Occipital lobe (tissue), 3 donors: ENCODE measurements at places on chromosomes 5 and 9.

DNA sequence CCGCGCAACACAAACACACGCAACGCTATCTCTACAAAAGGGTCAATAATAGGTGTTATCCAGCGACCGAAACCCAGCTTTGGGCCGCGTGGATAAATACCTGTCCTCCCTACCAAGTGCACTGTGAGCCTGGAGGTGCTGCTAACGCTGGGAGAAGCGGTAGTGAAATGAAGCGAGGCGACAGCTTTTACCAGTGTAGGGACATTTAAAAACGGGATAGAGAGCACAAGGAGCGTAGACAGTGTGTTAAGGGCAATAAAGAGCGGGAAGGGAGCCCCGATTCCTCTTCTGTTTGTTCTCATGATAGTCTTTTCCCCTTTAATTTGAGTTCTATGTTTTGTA lies 421 bp upstream of the DEPDC1B start:
- DNase-seq, result no peak

DNA sequence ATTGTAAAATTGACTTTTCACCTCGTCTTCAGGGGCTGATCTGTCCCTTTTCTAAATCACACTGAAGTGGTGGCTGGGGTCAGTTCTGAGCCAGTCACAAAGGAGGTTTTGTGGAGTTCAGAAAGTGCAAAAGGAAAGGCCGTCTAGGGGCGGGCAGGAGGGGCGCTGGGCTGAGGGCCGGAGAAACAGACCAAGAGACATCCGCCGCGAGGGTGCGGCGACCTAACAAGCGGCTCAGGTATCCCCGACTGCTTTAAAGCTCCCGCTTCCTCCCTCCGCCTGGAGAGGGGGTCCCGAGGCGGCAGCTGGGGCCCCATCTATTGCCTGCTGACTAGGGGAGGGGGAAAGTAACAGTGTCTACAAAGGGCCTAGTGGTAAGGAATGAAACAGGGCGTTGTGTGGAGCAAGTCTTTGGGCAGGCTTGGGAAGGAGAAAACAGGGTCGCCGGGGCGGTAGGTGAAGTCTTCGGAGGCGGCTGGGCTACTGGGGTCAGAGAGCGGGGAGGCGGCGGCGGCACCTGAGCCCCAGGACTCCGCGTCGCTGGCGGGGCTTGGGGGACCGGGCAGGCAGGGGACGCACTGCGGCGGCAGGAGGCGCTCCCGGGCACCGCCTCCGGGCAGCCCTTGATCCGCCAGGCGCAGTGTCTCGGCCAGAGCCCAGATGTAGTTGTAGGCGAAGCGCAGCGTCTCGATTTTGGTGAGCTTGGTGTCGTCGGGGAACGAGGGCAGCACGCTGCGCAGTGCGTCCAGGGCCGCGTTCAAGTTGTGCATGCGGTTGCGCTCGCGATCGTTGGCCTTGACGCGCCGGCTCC lies 950 bp downstream of the NEUROG1 start:
- DNase-seq, result no peak

DNA sequence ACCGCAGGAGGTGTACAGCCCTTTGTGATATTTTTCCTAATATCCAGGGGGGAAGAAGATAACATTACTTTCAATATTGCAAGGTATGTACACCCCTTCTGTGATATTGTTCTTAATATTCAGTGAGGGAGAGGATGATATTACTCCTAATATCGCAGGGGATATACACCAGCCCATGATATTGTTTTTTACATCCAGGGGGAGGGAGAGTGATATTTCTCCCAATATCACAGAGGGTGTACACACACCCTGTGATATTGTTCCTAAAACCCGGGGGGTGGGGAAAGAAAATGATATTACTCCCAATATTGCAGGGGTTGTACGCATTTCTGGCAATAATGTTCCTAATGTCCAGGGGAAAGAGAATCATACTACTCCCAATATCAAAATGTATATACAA lies 58.0 kb upstream of the SLC25A48 start:
- DNase-seq, result no peak

- no peak for DNase-seq
Measured at GRCh38 chr5:33422191-33422590, 18.6 kb upstream of the TARS1 start.

DNA sequence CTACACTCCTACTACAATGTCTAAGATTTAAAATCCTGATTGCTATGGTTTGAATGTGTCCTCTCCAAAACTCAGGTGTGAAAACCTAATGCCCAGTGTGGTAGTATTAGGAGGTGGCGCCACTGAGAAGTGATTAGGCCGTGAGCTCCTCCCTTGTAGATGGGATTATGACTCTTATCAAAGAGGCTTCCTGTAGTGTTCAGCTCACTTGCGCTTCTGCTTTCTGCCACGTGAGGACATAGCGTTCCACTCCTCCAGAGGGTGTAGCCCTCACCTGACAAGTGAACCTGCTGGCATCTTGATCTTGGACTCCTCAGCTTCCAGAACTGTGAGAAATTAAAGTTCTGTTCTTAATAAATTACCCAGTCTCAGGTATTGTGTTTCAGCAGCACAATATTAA lies 33.0 kb upstream of the WHRN start:
- DNase-seq, result no peak

GRCh38 chr5:123107343-123108244 lies 18.6 kb downstream of the PRDM6 start:
- DNase-seq, result no peak

DNA sequence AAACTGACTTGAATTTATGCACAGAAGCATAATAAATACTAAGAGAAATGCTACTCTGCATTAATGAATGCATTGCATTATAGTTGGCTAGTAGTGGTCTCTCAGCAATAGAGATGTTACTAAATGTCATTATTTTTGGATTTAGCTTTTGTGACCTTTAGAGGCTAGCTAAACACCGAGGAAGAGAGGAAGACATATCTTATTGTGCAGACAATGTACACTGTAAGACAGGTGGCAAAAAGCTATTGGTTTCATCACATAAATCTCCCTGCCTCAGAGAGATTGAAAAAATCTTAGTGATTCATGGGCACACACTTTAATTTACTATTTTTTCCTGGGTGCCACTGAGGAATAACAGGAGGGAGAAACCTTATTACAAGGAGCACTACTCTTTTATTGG lies 435.9 kb downstream of the TMEM232 start:
- DNase-seq, result no peak

- no peak for DNase-seq
Measured at GRCh38 chr5:1479581-1480188, 34.4 kb upstream of the SLC6A3 start.

GRCh38 chr9:73349476-73349875 lies 197.8 kb downstream of the ANXA1 start:
- DNase-seq, result no peak

GRCh38 chr9:70093944-70094343 lies 50.3 kb downstream of the MAMDC2 start:
- no peak for DNase-seq

GRCh38 chr9:130275156-130275555 lies 9.6 kb downstream of the HMCN2 start:
- DNase-seq, result no peak

GRCh38 chr5:3194684-3195083 lies 400.9 kb upstream of the IRX1 start:
- DNase-seq, result no peak

DNA sequence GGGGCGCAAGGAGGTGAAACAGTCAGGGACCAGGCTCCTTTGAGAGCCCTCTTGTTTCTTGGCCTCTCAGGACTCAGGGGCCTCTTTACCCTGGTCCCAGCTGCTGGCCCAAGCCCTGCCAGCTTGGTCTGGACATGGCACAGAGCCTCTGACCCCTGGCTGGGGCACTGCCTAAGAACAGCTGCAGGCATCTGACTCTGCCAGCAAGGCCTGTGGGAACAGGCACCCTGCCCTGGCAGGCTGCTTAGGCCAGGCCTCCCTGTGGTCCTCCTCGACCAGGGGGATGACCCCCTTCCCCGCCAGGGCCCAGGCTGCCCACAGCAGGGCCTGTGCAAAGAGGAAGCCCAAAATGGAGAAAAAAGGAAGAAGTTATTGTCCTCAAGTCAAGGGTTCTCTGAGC lies 25.5 kb downstream of the OLFML2A start:
- DNase-seq, result no peak

- DNase-seq, result no peak
Measured at GRCh38 chr5:6632324-6632887, 438 bp downstream of the NSUN2 start.

- DNase-seq, result no peak
Measured at GRCh38 chr5:36878392-36879082, 2.0 kb downstream of the NIPBL start.

DNA sequence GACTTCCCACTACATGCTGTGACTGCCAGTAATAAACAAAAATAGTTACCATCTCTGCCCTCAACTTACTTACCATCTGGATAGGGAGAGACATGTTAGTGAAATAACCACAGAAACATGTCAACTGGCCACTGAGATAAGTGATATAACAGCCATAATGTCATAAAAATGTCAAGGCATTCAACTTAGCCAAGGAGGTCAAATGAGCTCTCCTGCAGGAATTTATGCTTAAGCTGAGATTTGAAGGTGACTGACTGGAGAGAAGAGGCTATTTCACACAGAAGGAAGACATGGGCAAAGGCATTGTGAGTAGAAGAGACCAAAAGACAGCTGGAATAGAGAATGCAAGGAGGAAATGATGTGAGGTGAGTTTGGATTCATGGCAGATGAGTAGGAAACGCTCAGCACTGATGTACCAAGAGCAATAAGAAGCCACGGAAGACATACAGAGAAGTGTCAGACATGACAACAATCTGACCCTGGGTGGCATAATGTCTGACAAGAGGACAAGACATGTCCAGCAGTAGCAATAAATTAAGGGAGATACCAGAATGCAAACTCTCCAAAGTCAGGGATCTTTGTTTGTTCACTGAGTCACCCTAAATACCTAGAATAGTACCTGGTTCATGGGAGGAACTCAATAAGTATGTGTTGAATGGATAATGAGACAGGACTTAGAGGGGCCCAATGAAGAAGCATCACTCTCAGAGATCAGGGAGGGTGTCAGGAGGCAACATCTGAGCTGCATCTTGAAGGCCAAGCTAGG lies 318.8 kb downstream of the ACTL7B start:
- DNase-seq, result no peak

DNA sequence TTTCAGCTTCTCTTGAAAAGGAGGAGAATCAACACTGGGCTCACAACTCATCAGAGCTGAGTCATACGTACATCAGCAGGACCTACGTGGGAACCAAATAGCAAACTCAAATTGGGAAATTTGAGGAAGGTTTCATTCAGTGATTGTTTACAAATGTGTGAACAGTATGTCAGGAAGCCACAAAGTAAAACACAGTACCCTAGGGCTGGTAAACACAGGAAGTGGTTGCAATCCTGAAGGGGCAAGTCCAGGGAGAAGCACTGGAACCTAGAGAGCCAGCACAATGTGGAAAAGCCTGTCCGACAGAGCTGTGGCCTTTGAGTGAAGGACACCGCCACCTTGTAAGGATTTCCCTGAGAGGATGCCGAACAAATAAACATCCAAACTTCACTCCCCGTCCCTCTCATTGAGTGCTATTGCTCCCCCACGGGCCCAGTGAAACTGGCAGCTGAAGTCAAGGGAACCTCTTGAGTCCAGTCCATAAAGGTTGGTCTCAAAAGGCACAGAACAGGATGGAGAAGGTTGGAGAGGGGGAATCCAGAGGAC lies 26.7 kb upstream of the RICTOR start:
- DNase-seq, result no peak

DNA sequence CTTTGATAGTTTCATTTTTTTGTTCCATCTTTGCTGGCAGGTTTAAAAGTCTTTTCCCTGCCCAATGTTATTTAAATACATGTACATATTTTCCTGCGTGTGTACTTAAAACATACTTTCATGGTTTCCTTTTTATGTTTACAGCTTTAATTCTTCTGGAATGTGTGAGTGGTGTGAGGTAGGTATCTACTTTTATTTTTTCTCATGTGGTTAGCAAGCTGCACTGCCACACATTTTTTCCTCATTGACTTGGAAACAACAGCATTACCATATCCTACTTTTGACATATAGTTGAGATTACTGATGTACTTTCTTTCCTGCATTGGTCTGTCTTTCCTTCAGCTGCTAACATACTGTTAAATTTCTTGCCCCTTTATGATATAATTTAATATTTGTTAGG lies 51.4 kb upstream of the COL15A1 start:
- no peak for DNase-seq

- DNase-seq, result no peak
Measured at GRCh38 chr9:79684711-79685575, 113.2 kb downstream of the TLE4 start.

- no peak for DNase-seq
Measured at GRCh38 chr9:124884376-124884775, 22.4 kb downstream of the ARPC5L start.

- no peak for DNase-seq
Measured at GRCh38 chr5:137753691-137754187, 424 bp downstream of the HNRNPA0 start.

GRCh38 chr5:53200306-53200705 lies 90.7 kb upstream of the MOCS2 start:
- no peak for DNase-seq

GRCh38 chr9:135544981-135545635 lies 818 bp upstream of the OBP2A start:
- DNase-seq, result no peak

- DNase-seq, result no peak
Measured at GRCh38 chr9:93244101-93244500, 60.2 kb downstream of the WNK2 start.

DNA sequence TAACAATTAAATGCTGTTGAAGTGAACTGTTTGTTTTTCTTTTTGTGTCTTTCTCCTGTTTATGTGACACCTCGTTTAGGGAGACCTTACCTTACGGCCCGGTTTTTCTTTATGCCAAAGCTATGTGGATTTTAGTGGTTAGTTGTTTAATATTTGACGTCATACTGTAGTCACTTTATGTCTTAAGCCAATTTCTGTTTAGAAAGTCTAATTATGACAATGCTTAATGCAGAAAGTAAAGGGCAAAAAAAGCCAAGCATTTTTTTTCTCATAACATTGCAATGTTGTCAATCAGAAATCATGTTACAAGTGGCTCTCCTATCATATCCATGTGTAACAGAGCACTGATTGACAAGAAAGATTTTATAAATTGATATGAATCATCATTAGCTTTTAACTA lies 442.5 kb upstream of the ARRDC3 start:
- DNase-seq, result no peak

DNA sequence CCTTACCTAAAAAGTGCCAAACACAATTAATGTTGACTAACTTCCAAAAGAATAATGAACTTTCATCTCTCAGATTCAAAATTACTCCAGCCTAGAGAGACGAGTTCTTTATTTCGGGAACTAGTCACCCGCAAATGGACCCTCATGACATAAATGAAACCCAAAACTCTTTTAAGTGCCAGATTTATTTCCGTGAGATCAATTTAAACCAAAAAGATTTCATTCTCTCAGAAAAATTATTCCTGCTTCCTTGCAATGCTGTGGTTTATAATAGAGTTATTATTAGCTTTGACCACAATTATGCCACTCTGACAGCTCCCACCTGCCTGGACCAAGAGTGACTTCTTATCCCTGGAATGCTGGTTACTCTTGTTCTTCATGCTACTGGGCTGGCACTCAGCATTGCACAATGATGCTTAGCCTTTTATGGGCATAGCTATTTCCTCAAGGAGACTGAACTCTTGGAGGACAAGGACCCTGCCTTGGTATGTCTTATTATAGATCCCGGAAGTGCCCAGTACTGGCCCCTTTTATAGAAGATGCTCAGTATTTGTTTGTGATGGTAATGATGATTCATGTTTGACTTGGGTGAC lies 183.5 kb downstream of the SNX18 start:
- DNase-seq, result no peak

- no peak for DNase-seq
Measured at GRCh38 chr5:121962958-121963357, 1.2 kb downstream of the SRFBP1 start.

GRCh38 chr9:20593105-20593504 lies 29.2 kb downstream of the MLLT3 start:
- no peak for DNase-seq

GRCh38 chr5:56585999-56586691 lies 229.2 kb upstream of the MAP3K1 start:
- DNase-seq, result no peak

GRCh38 chr5:132498152-132498551 lies 7.6 kb upstream of the IRF1 start:
- DNase-seq, result no peak
